NCI-H1930 (cell line): ENCODE measurements at places on chromosomes 3 and 15.

- DNase-seq: no peak
These were observed 18.2 kb upstream of the ADPGK start for GRCh38 chr15:72801590-72802325.

DNA sequence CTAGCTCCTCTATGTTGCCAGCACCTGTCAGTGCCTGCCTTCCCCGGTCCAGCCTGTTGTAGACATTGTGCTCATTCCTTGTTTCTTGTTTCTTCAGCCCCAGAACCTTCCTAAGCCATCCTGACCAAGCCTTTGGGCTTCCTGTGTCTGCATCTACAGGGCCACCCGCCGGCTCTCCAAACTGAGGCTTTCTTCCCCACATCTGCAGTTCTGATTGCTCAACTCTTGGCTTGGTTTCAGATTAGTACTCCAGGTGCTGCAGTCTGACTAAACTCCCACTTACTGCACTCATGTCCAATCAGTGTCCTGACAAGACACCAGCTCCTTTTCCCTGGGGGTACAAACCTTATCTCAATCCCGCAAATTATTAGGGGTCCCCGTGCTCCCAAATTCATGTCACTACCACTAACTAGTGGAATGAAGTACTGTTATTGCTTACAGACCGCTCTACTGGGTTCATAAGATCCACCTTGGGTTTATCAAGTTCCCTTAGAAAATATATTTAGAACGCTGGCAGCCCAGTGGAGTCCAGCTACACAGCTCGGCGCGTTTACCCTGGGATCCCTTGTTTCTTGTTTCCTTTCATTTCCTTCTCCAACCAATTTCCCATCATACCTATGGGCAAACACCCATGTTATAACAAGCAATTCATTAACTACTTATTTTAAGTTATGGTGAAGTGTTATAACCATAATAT is 114.2 kb upstream of the TJP1 start:
- no peak for DNase-seq

DNA sequence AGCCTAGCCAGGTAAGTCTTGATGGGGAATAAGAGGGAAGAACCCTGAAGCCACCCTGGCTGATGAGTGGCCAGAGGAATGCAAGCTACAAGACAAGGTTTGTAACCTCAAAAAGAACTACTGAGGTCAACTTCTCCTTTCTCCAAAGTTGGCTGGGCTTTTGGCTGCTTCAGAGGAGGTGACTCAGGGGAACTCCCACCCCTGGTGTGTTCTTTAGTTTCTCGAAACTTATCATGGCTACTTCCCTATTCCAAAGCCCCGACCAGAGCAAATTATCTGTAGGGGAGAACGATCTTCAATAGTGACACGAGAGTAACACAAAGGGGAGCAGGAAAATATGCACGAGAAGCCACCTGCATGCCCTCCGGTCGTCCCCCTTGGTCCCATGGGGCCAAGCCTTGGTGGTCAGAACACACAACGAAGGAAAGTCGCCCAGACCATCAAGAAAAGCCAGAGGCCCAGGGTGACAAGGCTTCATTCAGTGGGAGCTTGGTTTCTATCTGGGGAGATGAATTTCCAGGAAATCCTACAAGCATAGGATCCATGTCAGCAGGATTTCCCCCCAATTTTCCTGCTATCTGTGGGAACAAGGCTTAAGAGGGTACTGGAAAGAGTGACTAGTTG is 6.5 kb upstream of the BCL2A1 start:
- no peak for DNase-seq

GRCh38 chr3:16513141-16514020 is at the start of gene RFTN1:
Gene RFTN1, minus strand, starts transcription at chr3:16513699. Its CDS starts 19,830 bp downstream, at chr3:16493869.
- no peak for DNase-seq

DNA sequence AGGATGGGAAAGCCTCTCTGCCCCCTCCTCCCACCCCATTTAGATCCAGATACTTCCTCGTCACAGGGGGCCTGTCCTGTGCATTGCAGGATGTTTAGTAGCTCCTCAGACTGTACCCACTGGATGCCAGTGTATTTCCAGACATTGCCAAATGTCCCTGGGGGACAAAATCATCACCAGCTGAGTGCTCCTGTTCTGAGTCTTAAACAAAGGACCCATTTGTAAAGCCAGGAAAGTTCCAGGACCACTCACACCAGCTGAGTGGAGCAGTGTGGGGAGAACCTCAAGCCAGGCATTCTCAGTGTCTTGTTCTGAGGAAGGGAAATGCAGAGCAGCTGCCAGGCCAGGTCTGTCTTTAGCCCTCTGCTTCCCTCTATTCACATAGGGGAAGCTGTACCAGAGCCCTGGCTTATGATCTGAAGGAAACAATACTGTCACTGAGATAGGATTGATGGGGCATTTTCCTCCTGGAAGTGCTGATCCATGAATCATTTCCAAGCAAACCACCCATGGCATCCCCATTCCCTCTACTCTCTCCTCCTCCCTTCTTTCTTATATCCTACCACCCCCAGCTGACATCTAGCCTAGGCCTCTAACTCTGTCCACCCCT is 67.4 kb upstream of the MEX3B start:
- DNase-seq: no peak

- DNase-seq: no peak
These were observed 15.4 kb upstream of the PIK3CB start for GRCh38 chr3:138850151-138850550.

DNA sequence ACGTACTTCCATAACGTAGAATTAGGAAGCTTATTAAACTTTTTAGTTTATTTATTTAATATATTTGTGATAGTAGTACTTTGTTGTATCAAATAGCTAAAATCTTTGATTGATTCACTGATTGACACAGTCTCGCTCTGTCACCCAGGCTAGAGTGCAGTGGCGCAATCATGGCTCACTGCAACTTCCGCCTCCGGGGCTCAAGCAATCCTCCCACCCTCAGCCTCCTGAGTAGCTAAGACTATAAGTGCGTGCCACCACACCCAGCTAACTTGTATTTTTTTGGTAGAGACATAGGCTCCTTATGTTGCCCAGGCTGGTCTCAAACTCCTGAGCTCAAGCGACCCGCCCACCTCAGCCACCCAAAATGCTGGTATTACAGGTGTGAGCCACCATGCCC is 5.7 kb downstream of the APH1B start:
- no peak for DNase-seq

GRCh38 chr3:102129760-102130608 is 280.7 kb downstream of the NFKBIZ start:
- no peak for DNase-seq

- DNase-seq: no peak
These were observed 28.8 kb upstream of the TF start for GRCh38 chr3:133717424-133717823.

GRCh38 chr3:52086976-52087663 is 30.7 kb upstream of the DUSP7 start:
- DNase-seq: no peak

DNA sequence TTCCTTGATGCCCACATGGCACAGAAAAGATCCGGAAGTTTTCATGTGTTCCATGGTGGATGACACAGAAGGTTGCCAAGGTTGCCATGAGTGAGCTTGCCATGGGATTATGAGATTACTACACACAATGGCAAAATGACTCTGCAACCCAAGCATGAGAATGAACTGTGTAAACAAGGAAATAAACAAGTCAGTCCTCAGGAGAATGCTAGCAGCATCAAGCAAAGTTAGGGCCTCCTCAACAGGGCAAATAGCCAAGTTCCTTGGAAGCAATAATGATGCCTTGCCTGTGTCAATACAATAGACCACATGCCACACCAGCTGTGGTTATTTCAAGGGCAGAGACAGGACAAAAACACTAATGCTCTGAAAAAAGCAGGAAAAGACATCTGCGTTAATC is 41.8 kb downstream of the AQR start:
- DNase-seq: no peak

DNA sequence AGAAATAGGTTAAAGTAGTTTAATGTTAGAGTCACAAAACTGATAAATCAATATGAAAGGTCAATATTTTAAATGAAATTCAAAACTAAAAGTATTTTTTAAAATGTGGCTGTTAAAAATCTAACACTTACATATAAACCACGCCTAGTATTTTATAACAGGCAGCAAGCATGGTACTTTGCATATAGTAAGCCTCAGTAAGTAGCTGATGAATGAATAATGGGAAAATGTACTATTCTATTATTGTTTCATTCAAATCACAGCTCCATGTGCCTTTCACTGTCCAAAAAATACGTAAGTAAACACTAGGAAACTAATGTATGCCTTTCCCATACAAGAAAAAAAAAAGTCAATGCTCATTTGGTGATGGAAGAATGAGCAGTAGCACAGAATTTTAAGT is 17.8 kb downstream of the CCDC39 start:
- DNase-seq: no peak

- DNase-seq: no peak
These were observed 596.7 kb downstream of the PDCD6IP start for GRCh38 chr3:34394978-34395748.

- no peak for DNase-seq
These were observed 221.8 kb downstream of the FMN1 start for GRCh38 chr15:32972686-32973085.

GRCh38 chr3:47024932-47025331 is 45.5 kb downstream of the NBEAL2 start:
- no peak for DNase-seq

- DNase-seq: no peak
These were observed 78.5 kb downstream of the CD200 start for GRCh38 chr3:112411425-112411824.

- no peak for DNase-seq
These were observed 194.0 kb downstream of the TNIK start for GRCh38 chr3:171266034-171266739.

- no peak for DNase-seq
These were observed 231.3 kb downstream of the PLCL2 start for GRCh38 chr3:17116007-17116600.

- DNase-seq: no peak
These were observed 339.7 kb upstream of the RASGRP1 start for GRCh38 chr15:38904298-38904697.

DNA sequence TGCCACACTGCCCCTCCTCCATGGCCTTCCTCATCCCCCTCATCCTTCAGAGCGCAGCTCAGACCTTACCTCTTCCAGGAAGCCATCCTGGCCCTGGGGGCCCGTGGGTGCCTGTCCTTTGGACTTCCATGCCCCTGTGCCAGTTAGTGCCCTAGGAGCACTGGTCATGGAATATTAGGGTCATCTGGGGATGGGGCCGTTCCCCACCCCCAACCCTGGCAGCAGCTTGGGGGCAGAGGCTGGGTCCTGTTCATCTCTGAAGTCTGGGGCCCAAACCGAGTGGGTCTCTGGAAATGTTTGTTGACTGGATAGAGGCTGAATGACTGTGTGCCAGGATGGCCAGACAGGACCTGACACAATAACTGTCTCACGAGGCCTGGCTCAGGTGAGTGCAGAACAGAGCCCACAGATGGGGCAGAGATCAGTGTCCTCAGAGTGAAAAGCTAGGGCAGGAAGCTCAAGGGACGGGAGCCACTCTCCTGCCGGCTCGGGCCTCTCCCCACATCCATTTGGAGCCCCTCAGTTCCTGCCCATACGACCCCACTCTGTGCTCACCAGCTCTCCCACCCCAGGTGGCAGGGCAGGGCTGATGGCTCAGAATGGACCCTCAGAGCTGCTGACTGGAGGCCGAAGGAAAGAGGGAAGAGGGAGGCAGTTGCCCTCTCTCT is 62.5 kb downstream of the TLE3 start:
- DNase-seq: no peak

GRCh38 chr15:95409626-95410310 is 920.7 kb upstream of the NR2F2 start:
- no peak for DNase-seq

- no peak for DNase-seq
These were observed 7.3 kb upstream of the TRNT1 start for GRCh38 chr3:3119393-3119851.

- no peak for DNase-seq
These were observed 42.0 kb downstream of the IFT57 start for GRCh38 chr3:108180194-108180593.

- DNase-seq: no peak
These were observed 5.0 kb downstream of the MITF start for GRCh38 chr3:69743975-69744906.

DNA sequence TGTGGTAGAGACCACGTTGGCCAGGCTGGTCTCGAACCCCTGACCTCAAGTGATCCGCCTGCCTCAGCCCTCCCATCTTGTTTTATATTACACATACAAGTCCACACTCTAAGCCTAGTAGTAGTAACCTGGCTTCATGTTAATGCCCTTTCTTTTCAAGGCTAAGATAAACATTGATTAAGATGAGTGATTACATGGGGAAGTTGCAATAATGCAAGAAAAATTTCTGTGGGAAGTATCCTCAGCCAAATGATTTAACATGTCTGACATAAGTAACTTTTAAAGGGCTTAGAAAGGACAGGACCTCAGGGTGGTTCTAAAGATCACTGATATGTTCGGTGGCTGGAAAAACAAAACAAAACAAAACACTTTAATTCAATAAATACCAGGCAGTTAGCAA is 72.1 kb downstream of the SFMBT1 start:
- no peak for DNase-seq

- no peak for DNase-seq
These were observed 16.9 kb upstream of the RYR3 start for GRCh38 chr15:33293713-33294334.

- DNase-seq: no peak
These were observed 76.2 kb downstream of the LARS2 start for GRCh38 chr3:45464336-45465170.

- DNase-seq: no peak
These were observed 105.5 kb downstream of the NLGN1 start for GRCh38 chr3:173502983-173503568.

DNA sequence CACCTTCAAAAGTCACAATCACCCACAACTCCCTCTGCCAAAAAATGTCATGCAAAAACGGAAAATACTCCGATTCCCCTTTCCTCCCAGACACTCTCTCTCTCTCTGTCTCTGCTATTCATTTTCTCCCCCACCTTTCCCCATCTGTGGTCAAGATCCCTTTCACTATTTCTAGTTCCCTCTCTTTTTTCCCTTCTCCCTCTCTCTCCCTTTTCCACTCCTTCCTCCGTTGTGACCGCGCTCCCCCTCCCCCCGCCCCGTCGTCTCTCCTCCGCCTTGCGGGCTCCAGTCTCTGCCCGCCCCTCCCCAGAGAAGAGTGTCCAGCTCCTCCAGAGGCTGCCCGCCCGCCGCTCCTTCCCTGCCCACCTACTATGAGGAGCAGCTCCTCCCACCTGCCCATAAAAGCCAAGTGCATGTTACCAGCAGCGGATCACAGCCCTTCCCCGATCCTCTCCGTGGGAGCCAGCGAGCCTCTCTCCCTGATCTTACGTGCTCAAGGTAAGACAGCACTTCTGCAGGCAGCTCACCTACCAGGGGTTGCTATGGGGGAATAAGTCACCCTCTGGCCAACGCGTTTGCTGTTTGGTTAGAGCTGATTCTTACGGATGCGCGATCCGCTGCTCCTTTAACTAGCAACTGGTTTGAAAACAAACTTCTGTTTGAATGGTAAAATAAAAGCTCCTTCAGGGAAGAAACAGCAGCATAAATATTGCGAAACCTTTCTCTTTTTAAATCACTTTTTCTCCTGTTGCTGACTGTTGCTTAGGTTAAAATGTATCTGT is at the start of gene COL8A1:
TSS of gene COL8A1 (plus strand) at position 428 of the 782 bp plus-strand sequence. CDS start 152,089 bp downstream, outside the sequence.
- DNase-seq: no peak

DNA sequence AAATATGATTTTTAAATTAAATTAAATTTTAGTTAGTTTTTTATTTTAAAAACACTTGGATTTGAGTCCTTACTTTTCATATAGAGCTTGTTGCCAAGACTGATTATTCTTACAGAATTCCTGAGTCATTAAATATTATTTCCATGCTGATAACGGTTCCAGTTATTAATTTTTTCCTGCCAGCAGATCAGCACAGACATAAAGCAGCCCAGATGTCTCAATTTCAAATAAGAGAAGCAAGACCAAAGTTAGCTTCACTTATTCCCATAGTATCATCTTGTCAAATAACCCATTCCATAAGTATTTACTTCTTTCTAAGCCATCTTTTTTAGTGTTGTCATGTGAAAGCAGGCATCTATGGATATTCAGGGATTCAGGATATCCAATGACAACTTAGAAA is 75.3 kb downstream of the SSR3 start:
- no peak for DNase-seq
